ENCODE measurements at places on chromosomes 5 and 9. TPM values are rescaled to one million over a fixed set of nuclear protein-coding genes. Genes with fewer than 3 reads are reported as not detected.

Gene ARID3C
- not detected for total RNA-seq

DNA sequence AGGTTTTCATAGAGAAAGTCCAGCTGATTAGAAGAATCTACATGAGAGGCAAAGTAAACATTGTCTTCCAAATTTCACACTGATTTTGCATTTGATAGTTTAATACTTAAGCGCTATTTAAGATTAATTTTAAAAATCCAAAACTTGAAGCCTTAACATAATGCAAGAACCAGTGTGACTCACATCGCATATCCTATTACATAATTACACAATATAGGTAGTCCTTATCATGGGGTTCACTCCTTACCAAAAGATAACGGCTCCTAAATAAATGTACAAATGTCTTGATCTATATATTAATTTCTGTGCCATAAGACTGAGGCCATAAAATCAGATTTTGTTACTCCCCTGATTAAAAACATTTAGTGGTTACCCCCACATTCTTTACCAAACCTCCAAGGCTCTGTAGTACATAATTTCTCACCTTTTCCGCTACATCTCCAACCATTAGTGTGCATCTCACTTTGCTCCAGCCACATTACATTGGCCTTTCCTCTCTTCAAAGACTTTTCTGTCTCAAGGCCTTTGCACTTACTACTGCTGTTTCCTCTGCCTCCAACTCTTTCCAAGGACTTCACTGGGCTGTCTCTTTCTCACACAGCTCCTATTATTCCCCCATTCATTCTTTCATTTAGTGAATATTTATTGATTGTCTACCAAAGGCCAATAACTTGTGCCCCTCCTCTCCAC is 1.0 kb downstream of the RIOK2 start:
- no peak for DNase-seq

Gene ORM2
- not detected for total RNA-seq

GRCh38 chr5:95417971-95418370 is 26.8 kb downstream of the FAM81B start:
- DNase-seq, result no peak

GRCh38 chr5:176573564-176574296 is 24.6 kb downstream of the CDHR2 start:
- peak; percentile 78 for DNase-seq

GRCh38 chr9:6887051-6887450 is 129.3 kb downstream of the KDM4C start:
- no peak for DNase-seq

Gene SPAG8
- total RNA-seq, result 4.2 TPM

- no peak for DNase-seq
Observed at GRCh38 chr5:181118369-181118768, 12.6 kb downstream of the OR2V1 start.

GRCh38 chr5:6637022-6637421 is 3.8 kb downstream of the SRD5A1 start:
- no peak for DNase-seq

GRCh38 chr9:13083366-13083765 is 196.1 kb downstream of the MPDZ start:
- no peak for DNase-seq

DNA sequence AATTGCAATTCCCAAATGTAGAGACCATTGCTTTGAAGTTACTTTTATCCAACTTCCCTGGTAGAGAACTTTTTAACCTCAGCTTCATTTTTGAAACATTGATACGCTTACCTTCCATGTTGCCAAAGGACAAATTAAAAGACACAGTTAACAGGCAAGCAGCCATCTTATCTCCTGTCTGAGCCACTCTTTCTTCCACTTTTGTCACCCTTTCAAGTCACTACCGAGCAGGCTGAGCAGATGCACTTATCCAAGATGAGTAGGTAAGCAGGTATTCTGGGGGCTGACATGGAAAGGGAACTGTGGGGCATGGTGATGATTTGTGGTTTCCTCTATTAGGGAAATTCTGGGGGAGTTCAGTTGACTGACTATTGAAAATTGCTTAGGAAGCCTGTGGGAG is 66.7 kb downstream of the DOCK2 start:
- DNase-seq, result no peak

- no peak for DNase-seq
Observed at GRCh38 chr5:88391991-88392390, 123.3 kb upstream of the TMEM161B start.

- no peak for DNase-seq
Observed at GRCh38 chr5:41787265-41787664, 83.0 kb downstream of the OXCT1 start.

DNA sequence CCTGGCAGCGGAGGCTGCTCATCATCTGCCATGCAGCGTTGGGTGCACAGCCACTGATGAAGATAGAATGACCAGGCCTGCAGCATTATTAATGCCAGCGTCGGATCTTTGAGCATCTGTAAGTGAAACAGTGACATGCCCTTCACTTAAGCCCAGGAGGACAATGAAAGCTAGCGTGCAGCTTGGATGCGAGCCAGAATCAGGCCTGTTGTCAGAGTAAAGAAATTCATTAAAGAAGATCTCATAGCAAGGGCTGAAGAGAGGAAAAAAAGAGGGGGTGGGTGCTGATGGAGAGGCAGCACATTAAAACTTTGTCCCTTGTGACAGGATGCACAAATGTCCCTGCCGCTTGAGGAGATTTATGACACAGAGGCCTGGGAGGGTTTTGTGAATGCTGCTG is 186.1 kb upstream of the MAST4 start:
- no peak for DNase-seq

GRCh38 chr9:125464591-125465385 is 203.2 kb downstream of the GAPVD1 start:
- no peak for DNase-seq

DNA sequence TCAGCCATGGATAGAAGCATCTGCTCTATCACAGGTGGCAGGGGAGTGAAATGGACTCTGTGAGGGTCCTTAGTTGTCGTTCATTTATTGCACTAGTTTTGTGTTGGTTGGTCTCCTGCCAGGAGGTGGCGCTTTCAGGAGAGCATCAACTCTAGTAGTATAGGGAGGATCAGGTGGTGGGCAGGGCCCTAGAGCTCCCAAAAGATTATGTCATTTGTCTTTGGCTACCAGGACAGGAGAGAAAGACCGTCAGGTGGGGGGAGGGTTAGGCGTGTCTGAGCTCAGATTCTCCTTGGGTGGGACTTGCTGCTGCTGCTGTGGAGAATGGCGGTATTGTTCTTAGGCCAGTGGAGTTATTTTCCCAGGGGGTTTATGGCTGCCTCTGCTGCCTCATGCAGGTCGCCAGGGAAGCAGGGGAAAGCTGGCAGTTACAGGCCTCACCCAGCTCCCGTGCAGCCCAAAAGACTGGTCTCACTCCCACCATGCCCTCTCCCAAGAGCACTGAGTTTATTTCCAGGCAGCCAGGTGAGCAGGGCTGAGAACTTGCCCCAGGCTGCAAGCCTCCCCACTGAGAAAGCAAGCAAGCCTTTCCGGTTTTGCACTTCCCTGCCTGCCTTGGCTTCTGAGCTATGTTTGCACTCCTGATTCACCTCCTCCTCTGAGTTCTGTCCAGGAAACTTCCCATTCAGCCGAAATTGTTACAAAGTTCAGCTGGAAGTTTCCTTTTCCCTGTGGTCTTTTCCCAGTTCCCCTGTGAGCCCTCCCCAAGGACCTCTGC is 317.3 kb downstream of the TAF11L14 start:
- DNase-seq, result no peak

GRCh38 chr5:72248410-72248981 is 71.5 kb downstream of the MRPS27 start:
- DNase-seq, result peak; percentile 75

DNA sequence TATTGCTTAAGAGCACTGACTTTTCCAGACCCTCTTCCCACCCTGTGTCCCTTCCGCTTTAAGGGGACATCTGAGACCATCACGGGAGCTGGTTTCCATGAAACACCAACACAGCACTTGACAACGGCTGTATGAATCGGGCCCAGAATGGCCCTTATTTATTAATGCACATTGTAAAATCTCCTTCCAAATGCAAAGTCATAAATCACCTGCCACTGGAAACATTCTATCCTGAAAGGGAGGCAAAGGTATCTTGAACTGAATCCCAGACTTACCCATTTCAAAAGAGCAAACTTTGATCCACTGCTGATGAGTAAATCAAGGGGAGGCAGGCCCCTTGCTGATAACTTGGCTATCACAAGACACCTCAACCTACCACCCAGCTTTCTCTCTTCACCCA is 37.4 kb downstream of the SHB start:
- no peak for DNase-seq

- no peak for DNase-seq
Observed at GRCh38 chr5:95823218-95823737, 752 bp upstream of the GLRX start.

DNA sequence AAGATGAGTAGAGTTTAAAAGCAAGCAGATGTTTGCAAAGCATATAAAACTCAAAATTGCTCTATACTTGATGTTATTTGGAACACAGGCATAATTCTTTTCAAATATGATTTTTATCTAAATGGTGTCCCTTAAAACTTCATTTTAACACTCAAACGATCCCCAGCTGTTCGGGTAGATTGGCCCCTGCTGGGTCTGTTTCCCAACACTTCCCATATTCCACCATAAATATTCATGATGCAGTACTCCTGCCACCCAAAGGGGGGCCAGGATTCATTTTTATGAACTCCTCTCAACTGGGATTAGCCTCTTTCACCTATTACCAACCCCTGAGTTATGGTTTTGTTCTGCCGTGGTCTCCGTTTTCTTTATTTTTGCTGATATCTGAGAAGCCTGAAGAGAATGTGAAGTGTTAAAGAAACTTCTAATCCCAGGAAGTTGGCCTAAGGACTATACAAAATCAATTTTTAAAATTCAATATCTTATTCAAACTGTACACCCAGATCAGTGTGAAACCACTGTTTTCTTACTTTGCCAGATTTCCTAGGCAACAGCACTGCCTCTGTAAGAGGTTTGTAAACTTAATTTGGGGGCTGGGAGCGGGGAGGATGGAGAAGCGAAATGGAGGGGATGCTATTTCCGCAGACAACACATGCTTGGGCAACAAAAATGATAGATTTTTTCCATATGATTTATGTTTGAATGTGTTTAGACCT is 384.1 kb downstream of the DMRT2 start:
- DNase-seq, result no peak

Gene PCDHA6
- 0.31 TPM for total RNA-seq

DNA sequence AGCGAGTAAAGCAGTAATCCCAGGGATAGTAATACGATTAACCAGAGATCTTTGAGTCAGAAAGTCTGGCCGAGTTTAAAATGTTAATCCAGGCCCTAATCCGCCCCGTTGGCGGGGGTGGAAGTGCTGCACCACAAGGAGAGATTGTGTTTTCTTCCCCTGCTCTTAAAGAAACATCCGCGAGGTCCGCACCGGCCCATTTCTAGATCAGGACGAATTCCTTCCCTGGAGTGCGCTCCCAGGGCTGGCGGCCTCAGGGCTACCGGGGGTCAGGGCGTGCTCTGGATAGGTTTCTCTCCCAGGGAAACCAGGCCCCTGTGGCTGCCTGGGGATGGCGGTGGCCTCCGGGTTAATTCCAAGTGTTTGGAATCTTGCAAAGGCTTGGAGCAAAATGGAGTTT is 9.3 kb upstream of the NEUROG1 start:
- DNase-seq, result no peak

GRCh38 chr9:116345817-116346216 is 192.2 kb downstream of the PAPPA start:
- DNase-seq, result no peak

Gene PCDHGA10
- 7.8 TPM for total RNA-seq

Gene CNTFR
- 2.1 TPM for total RNA-seq

DNA sequence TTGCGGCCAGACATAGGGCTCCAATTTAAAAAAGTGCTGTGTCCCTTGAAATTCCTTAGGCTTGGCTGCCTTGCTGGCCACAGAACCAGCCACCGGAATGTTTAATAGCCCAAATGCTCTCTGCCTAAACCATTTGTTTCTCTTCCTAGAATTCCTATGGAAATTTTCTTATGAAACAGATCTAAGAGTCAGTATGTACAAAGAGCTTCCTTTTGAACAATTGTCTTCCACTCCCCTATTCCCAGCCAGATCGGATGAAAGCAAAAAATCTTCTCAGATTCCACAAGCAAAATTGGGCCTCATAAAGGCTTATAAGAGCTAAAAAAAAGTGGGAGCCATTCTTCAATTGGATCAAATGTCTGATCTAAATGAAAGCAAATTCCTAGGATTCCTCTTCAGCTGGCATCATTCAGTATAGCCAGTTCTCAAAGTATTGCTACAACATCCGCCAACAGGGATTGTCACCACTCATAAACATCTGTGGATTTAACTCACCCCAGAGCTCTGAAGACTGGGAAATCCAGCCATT is 104.3 kb downstream of the CEMIP2 start:
- no peak for DNase-seq

DNA sequence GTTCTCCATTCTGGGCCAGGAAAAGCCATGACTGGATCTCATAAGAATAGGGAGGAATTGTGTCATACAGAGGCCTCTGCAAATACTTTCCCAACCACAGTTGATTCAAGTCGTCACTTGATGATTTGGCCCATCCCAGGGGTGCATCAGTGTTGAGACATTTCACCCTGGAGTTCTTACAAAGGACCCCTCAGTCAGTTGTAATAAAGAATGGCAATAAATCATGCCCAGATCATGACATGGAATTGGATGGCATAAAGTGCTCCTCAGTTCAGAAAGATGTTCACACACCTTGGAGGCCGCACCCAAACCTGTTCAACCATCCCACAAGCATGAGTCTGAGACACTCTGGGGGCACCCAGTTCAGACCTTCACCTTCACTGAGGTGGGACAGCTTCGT is 168.1 kb downstream of the NR3C1 start:
- DNase-seq, result no peak

DNA sequence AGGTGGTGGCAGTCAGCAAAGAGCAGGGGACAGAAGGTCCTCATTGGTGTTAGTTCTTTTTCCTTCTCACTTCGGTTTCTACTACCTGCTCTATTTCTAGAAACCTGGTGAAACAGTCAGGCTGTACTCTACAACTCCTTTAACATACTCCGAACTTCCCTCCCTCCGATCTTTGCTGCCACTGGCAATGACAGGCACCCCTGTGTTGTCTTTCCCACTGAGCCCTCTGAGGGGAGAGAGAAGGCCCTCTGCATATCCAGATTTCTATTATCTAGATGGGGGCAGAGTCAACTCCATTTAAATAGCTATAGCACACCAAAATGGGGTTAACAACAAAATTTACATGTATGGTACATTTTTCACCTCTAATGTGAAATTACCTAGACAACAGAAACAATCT is 123.7 kb downstream of the CDK5RAP2 start:
- no peak for DNase-seq

DNA sequence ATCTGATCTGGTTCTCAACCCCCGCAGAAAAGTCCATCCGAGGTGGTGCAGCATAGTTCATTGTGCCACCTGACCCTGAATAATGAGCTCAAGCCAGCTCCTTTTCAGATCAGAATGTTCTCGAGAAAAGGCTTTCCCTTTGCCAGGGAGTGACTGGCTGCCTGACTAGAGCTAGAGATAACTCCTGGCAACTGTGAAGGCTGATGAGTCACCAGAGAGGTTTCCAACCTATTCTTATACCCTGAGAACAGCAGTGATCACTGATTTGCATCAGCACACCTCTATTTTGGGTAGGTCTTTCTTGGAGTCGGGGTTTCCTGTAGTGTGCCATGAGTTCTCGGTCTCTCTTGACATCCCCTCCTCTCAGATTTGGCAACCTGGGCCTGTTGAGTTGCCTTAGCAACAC is 127.9 kb downstream of the PIK3R1 start:
- no peak for DNase-seq
